ENCODE measurements at places on chromosomes 3 and 15.

- DNase-seq, result no peak
Observed at GRCh38 chr15:38721568-38721945, 156.9 kb upstream of the RASGRP1 start.

GRCh38 chr3:43915546-43915945 lies 224.8 kb downstream of the ABHD5 start:
- no peak for DNase-seq

- DNase-seq, result no peak
Observed at GRCh38 chr3:8559351-8559750, 57.7 kb downstream of the LMCD1 start.

- DNase-seq, result no peak
Observed at GRCh38 chr15:44023176-44023575, 171.9 kb downstream of the FRMD5 start.

DNA sequence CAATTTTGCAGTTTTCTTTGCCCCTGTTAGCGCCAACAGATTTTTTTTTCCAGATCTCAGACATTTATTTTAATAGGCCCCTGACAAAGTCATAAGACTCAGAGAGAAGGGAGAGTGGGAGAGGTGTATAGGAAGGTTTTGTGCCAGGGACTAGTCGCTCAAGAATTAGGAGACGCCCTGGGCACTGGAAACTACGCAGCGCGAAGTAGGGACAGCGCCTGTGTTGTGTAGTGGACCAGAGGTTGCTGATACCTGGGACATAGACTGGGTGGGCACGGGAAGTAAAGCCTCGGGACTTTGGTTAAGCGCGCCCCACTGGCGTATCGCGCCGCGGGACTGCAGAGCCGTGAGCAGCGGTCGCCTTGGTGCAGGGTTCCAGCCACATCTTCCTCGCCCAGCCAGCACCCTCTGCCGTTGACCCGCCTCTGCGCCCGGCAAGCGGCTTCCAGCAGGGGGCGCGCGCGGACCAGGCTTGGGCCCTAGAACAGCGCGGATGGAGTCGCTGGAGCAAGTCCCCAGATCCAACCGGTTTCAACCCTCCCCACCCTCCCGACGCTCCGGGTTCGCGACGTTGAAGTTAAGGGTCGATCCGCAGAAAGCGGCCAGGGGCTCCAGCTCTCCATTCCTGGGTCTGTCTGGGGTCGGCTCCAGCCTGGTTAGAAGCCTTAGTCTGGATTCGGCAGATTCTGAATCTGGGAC lies 3.0 kb upstream of the ISLR2 start:
- DNase-seq, result peak; percentile 87

GRCh38 chr3:188365184-188365583 lies 211.2 kb downstream of the LPP start:
- DNase-seq, result no peak

GRCh38 chr15:64865998-64866520 lies 24.3 kb downstream of the PLEKHO2 start:
- no peak for DNase-seq

DNA sequence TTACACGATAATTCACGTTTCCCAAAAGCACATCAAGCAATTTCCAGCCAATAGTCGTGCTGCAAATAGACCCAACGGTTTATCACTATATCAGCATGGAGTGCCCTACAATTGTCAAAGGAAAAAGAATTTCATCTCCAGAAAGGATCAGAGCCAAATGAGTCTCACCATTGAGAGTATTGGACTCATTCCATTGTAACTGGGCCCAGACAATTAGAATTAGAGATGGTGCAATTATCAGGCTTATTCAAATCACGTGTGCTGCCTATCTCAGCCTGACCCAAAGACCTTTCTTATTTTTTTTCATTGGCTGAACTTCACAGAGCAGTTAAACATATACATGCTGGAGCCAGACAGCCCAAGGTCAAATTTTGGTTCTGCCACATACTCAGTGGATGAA lies 87.0 kb upstream of the LRTM1 start:
- no peak for DNase-seq

- no peak for DNase-seq
Observed at GRCh38 chr3:160016972-160017371, 28.3 kb downstream of the IL12A start.

DNA sequence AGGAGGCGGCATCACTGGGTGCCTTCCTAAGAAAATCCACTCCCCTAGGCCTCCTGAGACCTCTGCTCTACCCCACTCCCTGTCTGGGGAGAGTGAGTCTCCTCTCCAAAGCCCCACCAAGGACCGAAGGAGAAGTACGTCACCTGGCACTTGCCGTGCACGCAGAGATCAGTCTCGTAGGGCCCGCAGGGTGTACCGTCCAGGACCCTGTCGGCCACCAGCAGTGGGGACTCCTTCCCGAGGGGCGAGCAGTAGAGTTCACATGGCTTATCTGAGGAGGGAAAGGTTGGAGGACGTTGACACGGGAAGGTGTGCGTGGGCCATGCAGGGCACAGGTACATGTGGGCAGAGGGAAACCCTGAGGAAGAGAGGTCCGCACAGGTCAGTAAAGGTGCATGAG lies 232.9 kb downstream of the ADAMTS17 start:
- DNase-seq, result peak; percentile 30

DNA sequence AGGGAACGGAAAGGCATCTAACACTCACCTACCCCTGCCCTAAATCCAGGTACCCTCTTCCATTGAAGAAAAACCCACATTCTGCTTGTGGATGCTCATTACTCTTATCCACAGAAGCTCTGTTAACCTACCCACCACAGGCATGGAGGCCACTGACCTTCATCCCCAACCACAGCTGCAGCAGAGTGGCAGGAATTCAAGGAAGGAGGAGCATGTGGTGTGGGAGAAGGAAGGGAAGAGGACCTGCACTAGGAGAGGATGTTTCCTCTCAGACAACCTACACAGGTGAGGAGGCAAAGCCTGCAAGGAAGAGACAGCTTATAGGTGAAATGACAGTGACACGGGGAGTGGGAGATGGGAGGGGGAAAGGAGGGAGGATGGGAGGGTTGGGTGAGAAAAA lies 192.5 kb upstream of the TSC22D2 start:
- DNase-seq, result no peak

GRCh38 chr3:186307594-186308221 lies 54.3 kb downstream of the DGKG start:
- no peak for DNase-seq

DNA sequence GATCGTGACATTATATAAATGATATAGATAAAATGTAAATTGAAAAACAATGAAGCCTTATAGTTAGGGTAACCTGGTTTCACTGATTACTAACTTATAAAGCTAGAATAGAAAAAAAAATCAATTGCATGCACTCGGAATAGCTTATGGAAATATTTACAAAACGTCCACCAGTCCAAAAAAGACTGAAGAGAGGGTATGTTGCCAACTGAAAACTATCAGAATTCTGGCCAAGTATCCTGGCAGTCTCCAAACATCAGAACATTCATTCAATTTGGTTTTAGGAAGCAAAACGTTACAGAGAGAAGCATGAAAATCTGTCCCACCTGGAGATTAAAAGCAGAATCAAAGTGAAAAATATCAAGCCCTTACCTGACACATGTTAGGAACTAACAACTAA lies 892.4 kb downstream of the ROBO1 start:
- DNase-seq, result no peak

GRCh38 chr15:79030470-79030869 lies 60.1 kb downstream of the RASGRF1 start:
- no peak for DNase-seq

- DNase-seq, result no peak
Observed at GRCh38 chr3:73783811-73784210, 159.1 kb upstream of the PDZRN3 start.

- DNase-seq, result no peak
Observed at GRCh38 chr3:149917124-149917667, 53.5 kb downstream of the PFN2 start.

DNA sequence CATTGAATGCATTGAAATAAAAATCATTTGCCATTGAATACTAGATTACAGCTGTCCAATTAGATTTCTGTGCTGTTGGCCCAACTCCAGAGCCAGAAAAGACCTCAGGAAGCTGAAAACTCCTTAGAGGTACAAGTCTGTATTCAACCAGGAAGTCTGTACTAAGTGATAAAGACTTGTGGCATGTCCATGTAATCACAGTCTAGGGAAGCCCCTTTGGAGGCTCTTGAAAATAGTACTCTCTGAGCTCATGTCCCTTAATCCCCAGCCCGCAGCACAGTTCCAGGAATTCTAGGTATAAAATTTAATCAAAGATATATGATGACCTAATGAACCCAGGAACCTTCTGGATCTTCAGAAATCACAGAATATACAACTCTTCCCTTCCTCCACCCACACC lies 279.4 kb downstream of the RSL24D1 start:
- DNase-seq, result no peak

DNA sequence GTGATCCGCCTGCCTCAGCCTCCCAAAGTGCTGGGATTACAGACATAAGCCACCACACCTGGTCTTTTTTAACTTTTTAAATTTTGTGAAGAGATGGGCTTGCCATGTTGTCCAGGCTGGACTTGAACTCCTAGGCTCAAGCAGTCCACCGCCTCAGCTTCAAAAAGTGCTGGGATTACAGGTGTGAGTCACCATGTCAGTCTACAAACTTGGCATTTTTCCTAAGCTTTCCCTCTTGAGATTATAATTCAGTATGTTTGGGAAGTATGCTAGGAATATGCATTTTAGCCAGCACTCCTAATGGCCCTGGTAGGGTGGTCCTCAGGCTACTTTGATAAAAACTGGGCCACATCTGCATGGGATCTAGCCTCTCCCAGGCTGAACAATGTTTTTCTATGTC lies 4.4 kb downstream of the WDR73 start:
- DNase-seq, result no peak

DNA sequence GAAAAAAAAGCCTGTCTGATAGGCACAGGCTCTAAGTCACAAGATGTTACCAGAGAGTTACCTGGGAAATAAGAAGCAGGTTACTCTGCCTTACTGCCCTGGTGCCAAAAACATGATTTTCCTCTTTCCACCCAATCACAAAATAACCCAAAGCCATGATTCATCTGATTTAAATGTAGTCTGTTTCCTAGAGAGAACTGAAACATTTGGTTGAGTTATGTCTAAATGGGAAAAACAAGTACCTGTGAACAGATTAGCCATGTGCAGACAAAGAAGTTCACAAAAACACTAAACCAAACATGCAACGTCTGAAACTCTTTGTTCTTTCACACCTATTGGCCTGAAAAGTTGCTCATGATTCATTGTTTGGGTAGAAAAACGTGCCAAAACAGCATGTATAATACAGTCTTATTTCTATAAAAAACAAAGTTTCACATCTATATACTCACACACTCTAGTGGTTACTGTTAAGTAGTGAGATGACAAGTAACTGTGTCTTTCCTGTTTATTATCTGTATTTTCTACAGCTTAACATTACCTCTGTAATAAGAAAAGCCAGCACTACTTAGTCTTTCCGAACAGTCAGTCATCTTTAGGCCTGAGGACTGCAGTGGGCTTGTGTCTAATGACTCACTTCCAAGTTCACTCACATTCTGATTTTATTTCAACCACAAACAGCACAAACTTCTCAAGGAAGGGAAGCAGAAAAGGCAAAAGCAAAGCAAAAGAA lies 30.2 kb downstream of the FAM174B start:
- DNase-seq, result no peak

GRCh38 chr15:58484791-58485600 lies 53.2 kb downstream of the LIPC start:
- no peak for DNase-seq

DNA sequence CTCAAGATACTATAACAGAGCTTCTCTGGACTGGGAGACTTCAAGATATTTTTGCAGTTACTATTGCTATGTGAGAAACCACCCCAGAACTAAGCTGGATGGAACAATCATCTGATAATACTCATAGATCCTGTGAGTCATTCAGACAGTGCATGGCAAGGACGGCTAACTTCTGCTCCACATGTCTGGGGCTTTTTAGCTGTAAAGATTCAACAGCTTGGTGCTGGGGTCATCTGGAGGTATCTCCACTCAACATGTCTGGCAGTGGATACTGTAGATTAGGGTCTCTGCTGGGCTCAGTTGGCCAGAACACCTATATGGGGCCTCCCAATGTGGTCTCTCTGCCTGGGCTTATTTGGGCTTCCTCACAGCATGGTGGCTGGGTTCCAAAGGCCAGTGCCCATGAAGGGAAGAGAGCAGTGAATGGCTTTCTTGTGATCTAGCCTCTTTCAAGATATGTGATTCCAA lies 117.3 kb upstream of the SLC7A14 start:
- no peak for DNase-seq

- no peak for DNase-seq
Observed at GRCh38 chr15:70156671-70157271, 59.1 kb upstream of the TLE3 start.

DNA sequence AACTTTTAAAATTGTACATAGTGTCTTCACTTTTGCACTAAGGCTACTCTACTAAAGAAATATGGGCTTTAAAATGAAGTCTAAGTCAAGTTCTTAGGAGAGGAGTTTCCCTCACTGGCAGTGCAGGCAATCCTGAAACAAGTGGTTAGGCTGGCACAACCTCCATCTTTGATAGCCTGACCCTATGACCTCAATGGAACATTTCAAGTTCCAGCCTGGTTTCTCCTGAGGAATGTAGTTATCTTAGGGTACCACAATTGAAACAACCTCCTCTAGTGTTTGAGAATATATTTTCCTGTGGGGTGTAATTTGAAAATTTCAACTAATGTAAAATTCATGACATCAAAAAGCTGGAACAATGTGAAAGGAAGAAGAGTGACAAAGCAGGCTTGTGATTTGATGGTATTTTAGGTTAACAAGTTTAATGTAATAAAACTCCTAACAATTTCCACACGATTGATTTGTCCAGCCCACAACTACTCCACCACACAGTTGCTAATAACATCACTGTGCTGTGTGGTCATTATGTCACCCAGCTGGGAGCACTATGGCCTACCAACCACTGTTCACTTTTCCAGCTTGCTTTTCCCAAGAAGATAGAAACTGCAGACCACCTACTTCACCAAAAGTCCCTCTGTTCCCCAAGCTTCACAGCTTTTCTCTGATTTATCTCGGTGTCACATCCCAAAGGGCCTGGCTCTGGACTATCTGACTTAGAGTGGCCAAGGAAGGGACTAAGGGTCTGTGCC lies 1.8 kb downstream of the WWTR1 start:
- no peak for DNase-seq

DNA sequence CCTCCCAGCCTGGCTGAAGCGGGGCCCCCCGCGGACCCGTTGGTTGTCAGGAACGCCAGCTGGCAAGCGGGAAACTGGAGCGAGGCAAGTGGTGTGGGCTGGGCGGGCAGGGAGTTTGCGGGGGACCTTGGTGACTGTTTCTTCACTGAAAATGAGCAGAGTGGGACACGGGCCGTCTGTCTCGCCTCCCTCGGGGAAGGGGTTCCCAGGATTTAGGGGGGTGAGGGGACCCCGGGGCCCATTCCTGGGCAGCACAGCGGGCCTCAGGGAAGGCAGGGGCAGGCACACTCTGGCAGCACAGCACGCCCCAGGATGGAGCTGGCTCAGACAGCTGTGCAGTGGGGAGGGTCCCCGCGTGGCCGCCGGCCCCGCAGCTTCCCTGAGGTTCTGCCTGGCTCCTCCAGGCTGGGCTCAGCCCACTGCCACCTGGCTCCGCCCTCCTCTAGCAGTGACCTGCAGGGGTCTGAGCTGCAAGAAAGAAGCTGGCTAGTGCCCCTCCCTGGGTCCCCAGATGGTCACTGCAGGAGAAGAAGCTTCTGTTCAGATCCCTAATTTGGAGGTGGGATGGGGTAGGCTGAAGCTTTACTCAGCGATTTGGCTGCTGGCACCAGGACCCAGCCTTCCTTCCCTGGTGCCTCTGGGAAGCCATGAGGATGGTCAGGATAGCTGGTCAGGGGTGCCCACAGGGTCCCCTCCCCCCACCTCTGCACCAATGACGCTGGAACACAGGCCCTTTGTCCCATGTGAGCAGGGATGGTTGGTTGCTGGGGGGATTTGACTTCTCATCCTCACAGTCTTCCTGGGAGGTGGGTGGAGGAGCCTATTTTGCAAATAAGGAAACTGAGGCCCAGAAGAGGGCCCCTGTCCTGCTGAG lies 90.4 kb downstream of the TBC1D2B start:
- no peak for DNase-seq

GRCh38 chr15:88609344-88610090 lies 11.6 kb upstream of the AEN start:
- no peak for DNase-seq
